Astrocyte of the spinal cord (primary cell): ENCODE measurements at places on chromosomes 3 and 15.

GRCh38 chr3:108085370-108085769, 5.5 kb downstream of the CD47 start:
- no peak for DNase-seq

GRCh38 chr3:187763850-187764648, 18.8 kb upstream of the BCL6 start:
- DNase-seq = no peak

GRCh38 chr15:20351448-20351971, 190.1 kb downstream of the GOLGA6L6 start:
- no peak for DNase-seq

GRCh38 chr3:30084316-30084715, 522.1 kb upstream of the TGFBR2 start:
- DNase-seq = no peak

DNA sequence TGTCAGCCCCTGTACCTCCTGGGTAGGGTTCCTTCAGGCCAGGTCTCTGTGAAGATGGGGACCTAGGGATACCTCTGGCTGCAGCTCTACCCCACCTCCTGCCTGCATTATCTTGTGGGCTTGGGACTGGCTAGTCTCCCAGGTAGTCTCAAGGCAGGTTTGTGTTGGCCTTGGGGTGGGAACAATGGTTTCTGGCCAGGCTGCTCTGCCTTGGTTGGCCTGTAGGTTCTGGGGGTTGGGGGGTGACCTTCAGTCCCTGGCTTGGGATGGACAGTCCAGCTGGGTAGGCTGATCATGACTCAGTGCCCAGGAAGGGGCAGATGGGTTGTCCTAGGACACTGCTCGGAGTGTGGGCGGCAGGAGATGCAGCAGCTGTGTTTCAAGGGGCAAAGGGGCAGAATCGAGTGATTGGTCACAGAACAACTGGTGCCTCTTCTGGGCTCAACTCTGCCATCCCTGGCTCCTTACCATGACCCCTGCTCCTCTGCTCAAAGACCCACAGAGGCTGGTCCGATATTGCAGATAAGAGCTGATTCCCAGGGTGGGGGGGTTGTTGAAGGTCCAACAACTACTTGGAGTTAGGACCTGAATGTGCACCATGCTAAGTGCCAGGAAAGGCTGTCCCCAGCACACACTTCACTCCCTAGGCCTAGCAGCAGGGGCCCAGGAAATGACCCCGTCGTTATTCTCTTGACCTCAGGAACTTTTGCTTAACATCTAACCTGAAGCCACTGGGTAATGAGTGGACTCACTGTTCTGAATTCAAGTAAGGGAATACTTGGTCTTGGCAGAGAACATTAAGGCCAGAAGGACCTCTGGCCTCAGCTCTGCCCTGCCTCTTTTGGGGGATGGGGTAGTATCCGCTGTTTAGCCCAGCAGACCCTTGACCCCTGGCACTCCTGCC, 18.1 kb upstream of the BSN start:
- no peak for DNase-seq
